ENCODE measurements at places on chromosomes 7 and 10. TPM values are rescaled to one million over a fixed set of nuclear protein-coding genes. Genes with fewer than 3 reads are reported as not detected.

DNA sequence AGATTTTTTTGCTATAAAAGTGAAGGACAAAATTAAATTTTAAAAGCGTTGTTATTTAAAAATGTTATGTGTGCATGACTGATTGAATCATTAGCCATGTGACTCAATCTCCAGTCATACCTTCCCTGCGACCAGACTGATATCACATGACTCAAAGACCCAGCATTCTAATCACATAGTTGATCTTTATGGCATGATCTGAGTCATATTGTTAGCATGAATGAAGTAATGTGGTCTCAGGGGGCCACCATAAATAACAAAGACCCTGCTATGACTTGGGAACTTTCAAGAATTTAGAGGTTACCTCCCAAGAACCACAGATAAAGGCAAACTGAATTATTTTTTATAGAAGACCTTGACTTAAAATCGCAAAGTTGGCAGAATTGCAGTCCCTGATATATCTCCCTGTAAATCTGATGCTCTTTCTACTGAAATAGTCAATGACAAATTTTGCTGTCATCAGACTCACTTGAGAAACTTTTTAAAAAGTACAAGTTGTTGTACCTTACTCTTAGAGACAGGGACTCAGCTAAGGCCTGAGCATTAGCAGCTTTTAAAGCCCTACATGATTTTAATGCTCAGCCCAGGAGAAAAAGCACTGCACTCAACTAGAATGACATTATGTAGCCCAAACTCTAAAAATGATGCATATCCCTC, 717.3 kb downstream of the XPNPEP1 start:
- DNase-seq = no peak

GRCh38 chr7:149310113-149310836, 48.3 kb downstream of the ZNF783 start:
- DNase-seq = no peak

DNA sequence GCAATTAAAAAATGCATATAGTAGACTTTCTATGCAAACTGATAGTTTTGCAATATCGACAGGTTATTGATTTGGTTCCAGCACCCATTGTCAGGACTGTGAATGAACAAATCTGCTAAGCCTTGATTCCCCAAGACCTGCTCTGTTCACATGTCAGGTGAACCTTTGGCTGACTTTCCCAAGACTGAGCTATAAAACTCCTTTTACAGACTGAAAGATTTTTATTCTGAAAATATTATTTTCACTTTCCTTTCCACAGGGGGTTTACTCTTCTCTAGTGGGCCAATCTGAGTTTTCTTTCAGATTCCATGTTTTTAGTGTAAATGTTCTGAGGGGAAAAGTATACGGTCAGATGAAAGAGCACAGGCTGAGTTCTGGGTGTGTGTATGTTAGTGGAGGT, 199.2 kb upstream of the BMPER start:
- no peak for DNase-seq

DNA sequence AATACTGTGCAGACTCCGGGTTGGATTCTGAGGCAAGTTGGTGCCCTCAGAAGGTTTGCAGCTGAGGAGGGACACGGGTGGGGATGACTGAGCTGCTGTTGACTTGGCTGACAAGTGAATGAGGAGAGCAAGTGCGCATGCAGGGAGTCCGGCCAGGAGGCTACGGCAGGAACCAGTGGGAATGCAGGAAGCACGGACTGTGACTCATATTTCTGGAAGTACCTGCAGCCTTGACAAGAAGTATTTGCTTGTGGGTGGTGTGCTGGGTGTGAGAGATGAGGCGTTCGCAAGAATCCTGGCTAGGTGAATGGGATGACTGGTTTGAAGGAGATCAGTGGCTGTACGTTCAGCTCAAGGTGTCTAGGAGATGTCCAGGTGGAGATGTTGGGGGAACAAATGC, 30.8 kb upstream of the FXYD4 start:
- no peak for DNase-seq

DNA sequence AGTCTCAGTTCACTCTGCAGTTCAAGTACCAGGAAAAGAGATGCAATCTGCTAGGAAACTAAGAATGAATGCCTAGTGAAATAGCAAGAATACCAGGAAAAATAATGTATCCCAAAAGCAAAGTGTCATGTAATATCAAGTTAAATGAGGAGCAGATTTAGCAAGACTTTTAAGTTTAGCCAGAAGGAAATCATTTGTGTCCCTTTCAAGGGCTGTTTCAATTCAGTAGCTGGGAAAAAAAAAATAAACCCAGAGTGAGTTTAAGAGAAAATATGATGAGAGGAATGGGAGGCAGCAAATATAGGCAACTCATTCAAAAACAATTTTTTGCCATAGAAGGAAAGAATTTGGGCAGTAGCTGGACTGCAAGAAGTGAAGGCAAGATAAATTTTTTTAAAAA, 135.8 kb downstream of the DGKB start:
- DNase-seq = no peak

GRCh38 chr7:143393267-143394041, 12.3 kb downstream of the ZYX start:
- DNase-seq = peak; percentile 44

GRCh38 chr7:98418271-98418635, 17.4 kb upstream of the BAIAP2L1 start:
- DNase-seq = no peak

Gene SYNPO2L
- not detected for total RNA-seq

- DNase-seq = no peak
These were observed 863 bp downstream of the ST8SIA6 start for GRCh38 chr10:17453373-17454091.

- peak; percentile 67 for DNase-seq
These were observed 80.5 kb upstream of the PPIF start for GRCh38 chr10:79266543-79267312.

Gene MRLN
- total RNA-seq = not detected

- peak; percentile 67 for DNase-seq
These were observed 1.3 kb upstream of the TNRC18 start for GRCh38 chr7:5424749-5425506.

Gene RGS10
- total RNA-seq = 97.9 TPM

Gene TSPAN33
- total RNA-seq = 3.9 TPM

GRCh38 chr7:28078036-28078901, 102.3 kb downstream of the JAZF1 start:
- DNase-seq = no peak

Gene ADIRF
- 368 TPM for total RNA-seq

DNA sequence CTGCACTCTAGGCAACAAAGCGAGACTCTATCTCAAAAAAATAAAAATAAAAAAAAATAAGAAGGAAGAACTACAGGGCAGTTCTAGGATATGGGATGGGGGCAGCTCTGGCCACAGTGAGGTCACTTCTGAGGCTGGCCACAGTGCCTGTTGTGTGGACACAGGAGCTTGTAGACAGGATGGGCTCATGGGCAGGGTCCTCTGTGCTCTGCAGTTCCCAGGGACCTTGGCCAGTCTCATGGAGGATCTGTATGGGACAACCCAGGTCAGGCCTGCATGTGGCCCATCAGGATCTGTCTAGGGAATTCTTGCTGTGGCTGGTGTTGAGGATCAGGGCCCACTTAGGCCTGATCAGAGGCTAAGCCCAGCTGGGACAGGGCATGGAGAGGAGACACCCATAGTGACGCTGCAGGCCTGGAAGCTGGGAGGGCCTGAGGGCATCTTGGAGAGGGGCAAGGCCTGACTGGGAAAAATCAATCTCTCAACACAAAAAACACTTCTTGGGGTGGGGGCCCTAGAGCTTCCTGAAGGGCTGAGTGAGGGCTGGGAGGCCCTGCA, 19.4 kb upstream of the PAX2 start:
- no peak for DNase-seq

DNA sequence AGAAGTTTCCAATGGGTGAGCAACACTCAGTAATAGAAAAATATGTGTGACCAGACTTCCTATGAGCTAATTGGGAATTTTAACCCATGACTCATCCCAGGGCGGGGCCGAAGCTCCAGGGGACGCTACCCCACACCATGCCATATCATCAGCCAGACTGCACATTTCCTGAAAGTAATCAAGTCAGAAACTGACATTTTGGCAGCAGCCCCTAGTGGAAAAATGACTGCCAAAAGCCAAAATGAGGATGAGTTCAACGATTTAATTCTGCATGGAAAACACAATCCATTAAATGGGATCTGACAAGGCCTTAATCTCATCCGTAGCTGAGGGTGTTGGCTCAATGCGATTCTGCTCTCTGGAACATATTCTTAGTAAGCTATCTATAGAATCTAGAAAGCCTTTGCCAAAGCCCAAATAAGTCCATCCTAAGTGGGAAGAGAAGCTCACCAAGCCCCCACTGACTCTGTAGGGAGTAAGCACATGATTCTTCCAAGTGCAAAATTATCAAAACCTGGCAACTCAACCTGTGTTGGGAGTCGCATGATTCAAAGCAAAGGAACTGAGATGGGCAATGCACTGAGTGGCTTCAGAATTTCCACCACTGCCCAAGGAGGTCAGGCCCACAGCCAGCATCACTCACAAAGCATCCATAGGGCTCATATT, 93.1 kb upstream of the PDE1C start:
- DNase-seq = peak; percentile 78

DNA sequence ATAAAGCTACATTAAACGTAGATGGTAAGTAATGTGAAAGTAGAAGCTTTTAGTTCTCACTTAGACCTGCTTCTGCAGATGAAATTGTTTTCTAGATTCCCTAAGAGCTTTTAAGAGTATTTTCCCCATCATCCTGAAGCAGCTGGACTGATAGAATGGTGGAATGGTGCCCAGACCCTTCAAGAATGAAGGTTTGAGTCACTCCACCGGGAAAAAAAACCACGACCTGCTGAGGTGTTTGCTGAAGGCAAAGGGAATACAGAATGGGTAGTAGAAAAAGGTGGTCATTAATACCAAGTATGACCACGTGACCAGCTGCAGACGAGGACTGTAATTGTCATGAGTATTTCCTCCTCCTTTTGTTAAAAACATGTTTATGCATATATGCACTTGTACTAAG, 79.2 kb upstream of the PTPRZ1 start:
- DNase-seq = no peak

DNA sequence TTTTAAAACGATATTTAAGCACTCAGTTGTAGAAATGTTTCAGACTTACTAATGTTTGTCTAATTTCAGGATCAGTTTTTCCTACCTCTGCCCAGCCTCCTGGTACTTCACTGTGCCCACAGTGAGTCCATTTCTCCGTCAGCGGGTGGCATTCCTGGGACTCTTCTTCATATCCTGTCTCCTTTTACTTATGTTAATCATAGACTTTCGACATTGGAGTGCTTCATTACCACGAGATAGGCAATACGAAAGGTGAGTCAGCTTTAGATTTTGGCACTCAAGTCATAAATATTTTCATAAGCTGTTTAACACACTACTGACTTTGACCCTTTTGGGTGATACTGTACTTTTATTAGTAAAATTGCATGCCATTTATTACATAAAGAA, 2.1 kb downstream of the ENTPD7 start:
- DNase-seq = no peak

GRCh38 chr10:60870416-60870728, 73.6 kb downstream of the RHOBTB1 start:
- no peak for DNase-seq

- DNase-seq = no peak
These were observed 515.9 kb downstream of the PARD3 start for GRCh38 chr10:34299105-34299611.

DNA sequence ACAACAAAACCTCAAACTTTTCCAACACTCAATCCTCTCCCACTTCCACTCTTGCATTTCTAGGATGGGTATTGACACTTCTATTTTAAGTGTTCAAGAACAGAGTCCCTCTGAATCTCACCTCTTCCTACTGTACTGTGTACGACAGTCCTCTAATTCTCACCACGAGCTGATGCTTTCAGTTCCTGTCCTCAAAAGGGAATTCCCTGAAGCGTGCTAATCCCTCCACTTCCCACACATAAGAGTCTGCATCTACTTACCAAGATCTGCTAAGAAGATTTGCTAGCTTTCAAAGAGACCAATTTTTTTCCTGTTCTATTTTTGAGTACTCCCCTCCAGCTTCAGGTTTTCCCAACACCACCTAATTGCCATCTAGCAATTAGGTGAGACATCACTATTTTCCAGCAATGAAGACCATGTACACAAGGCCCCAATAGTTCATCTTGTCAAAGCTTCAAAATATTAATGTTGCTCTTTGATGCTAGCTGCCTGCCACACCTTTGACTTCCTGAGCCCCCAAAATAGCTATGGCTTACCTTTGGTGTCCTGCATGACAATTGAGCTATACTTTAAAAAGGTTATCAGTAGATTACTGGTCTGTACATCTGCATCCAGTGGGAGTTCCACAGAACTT, 54.4 kb downstream of the ARMH3 start:
- DNase-seq = no peak

GRCh38 chr7:91311839-91312238, 47.6 kb downstream of the FZD1 start:
- DNase-seq = no peak

- DNase-seq = no peak
These were observed 24.5 kb downstream of the TAS2R16 start for GRCh38 chr7:122970740-122971725.

Gene CPN1
- total RNA-seq = not detected

Gene BICC1
- total RNA-seq = 29.7 TPM
